Testis (tissue), 5 donors: ENCODE measurements at places on chromosomes 6 and 20.
A peak's percentile ranks its signal among the peaks of the same experiment; 100 is the strongest.

GRCh38 chr20:47950124-47950912 is 165.0 kb upstream of the SULF2 start:
- peak; percentile 40 for DNase-seq

DNA sequence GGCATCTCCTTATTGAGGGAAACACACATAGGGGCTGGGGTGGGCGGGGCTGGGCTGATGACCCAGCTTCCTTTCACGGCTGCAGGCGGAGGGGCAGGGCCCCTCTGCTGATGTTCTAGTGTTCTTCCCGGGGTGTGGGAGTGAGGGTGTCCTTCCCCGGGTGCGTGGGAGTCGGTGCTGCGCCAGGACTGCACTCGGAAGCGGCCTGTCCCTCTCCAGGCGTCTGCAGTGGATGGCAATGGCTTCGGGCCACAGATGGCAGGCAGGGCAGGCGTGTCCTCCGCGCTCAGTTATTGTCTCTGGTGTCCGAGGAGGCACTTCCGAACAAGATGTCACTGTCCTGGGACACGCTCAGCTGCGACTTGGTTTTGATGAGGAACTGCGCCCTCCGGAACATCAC is 19.2 kb downstream of the KCNG1 start:
- DNase-seq = peak; percentile 87

- no peak for DNase-seq
Observed at GRCh38 chr20:46232539-46232938, 75.8 kb downstream of the CDH22 start.

- peak; percentile 43 for DNase-seq
Observed at GRCh38 chr6:42864602-42865001, 14.8 kb upstream of the RPL7L1 start.

- DNase-seq = peak; percentile 46
Observed at GRCh38 chr20:49750611-49751396, 37.1 kb upstream of the B4GALT5 start.

GRCh38 chr20:35511814-35512420 is 17.5 kb downstream of the C20orf173 start:
- peak; percentile 33 for DNase-seq

GRCh38 chr6:71982389-71982788 is 96.0 kb downstream of the RIMS1 start:
- no peak for DNase-seq
